RPMI8226 (cell line): ENCODE measurements at places on chromosomes 11 and 22.

GRCh38 chr11:31958076-31958735, 132.7 kb upstream of the RCN1 start:
- peak; percentile 49 for DNase-seq

DNA sequence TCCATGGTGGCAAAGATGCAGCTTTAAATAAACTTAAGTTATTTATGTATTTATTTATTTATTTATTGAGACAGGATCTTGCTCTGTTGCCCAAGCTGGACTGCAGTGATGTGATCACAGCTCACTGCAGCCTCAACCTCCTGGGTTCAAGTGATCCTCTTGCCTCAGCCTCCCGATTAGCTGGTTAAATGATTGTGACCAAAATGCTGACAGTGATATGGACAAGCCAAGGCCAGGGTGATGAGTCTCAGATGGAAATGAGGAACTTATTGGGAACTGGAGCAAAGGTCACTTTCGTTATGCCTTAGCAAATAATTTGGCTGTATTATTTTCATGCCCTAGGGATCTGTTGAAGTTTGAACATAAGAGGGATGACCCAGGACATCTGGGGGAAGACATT, 9.3 kb upstream of the LRP5 start:
- DNase-seq, result peak; percentile 42

GRCh38 chr11:84289381-84289906, 1003.3 kb upstream of the CCDC90B start:
- no peak for DNase-seq

- DNase-seq, result no peak
Measured at GRCh38 chr11:100925935-100926334, 203.7 kb downstream of the PGR start.

DNA sequence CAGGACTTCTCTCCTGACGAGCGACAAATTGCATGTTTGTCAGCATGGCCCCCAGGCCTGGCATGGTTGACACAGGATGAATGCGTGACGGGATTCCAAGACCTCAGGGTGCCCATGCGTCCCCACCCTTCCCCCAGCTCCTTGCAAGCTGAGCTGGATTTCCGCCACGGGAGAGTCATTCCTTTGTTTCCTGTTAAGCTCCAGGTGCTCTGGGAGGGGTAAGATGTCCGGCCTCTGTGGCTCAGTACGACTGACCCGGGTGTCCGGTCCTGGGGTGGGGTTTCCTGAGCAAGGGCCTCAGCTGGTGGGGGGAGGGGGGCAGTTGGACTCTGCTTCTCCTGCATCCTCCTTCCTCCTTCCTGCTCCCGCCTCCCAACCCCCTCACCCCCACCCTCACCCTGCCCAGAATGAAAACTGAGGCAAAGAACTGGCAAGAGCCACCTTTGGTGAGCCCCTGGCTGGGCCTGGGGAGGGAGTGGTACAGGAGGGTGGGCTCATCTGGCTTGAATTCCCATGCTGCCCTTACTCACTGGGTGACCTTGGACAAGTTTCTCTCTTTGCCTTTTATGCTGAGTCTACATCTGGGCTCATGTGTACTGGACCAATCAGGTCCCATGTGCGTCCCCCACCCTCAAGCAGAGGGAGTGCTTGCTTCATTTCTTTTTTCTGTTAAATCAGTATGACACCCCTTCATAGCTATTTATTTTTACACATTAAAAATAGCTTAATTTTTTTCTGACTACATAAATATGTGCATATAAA, 2.5 kb downstream of the CDC42EP2 start:
- DNase-seq, result no peak

- DNase-seq, result no peak
Measured at GRCh38 chr11:76944225-76944624, 83.5 kb downstream of the ACER3 start.

DNA sequence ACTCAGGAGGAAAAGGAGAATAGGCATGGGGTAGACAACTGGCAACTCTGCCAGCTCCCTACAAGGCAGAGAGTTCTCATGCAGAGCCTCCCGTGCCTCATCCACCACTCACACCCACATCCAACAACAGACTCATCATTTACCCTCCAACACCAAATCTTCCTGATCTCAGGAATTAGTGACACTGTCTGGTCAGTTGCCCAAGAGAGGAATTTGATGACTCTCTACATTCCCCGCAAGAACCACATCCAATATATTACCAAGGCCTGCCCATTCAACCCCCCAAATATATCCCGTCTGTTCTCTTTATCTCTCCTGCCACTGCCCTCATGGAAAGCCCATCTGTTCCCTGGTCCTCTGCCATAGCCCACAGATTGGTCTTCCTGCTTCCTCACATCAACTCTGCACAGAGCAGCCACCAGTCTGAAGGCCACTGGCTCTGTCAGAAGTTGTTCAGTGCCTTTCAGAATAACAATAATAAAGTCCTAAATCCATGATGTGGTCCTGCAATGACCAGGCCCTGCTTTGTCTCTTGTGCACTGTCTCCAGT, 57.5 kb upstream of the CD82 start:
- DNase-seq, result no peak

DNA sequence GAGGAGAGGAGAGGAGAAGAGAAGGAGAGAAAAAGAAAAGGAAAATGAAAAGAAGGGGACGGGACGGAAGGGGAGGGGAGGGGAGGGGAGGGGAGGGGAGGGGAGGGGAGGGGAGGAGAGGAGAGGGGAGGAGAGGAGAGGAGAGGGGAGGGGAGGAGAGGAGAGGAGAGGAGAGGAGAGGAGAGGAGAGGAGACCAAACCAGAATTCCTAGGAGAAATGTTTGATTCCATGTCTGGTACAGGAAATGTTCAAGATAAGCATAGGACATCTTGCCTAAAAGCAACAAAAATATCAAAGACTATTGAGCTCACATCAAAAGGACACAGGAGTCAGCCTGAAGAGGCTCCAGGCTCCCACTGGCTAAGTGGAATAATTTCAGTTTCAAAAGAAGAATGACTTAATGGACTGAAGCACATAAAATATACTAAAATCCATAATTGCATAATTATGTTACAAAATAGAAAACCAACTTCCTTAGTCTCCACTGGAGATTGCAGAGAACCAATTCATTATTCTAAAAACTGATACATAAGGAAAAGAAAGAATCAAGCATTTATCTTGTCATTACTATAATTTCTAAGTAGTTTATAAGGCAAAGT, 101.1 kb upstream of the APOA1 start:
- no peak for DNase-seq

- DNase-seq, result no peak
Measured at GRCh38 chr11:12885717-12886239, 123.3 kb upstream of the RASSF10 start.

DNA sequence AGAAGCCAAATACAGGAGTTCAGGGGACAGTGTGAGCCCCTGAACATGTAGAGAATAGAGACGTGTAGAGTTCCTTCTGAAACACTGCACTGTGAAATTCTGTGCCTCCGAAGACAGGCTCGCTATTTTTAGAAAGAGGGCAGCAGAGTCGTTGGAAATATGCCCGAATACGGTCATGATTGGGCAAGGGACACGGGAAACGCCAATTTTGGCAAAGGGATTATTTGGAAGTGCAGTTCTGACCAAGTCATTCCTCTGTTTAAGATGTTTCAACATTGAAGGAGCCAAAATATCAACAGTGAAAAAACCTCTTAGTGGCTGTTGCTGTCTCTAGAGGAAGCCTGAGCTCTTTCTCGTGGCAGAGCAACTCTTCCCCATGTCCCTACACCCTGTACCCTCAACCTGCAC, 9.5 kb upstream of the CBX6 start:
- DNase-seq, result no peak

DNA sequence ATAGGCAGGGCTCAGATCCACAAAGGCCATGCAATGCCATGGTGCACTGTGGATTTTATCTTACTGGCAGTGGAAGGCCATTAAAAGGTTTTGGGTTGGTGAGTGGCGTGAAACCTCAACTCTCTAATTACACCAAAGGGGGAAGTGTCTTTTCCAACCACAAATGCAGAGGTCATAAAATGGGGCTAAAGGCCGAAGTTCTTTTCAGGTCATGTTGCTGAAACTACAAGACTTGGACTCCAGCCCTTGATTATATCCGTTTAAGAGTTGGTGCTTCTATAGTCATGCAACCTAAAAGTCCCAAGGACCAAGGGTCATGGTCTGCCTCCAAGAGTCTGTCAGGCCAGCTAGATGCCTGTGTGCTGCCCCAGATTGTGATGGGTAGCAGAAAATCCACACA, 434.3 kb downstream of the RAB38 start:
- DNase-seq, result no peak

DNA sequence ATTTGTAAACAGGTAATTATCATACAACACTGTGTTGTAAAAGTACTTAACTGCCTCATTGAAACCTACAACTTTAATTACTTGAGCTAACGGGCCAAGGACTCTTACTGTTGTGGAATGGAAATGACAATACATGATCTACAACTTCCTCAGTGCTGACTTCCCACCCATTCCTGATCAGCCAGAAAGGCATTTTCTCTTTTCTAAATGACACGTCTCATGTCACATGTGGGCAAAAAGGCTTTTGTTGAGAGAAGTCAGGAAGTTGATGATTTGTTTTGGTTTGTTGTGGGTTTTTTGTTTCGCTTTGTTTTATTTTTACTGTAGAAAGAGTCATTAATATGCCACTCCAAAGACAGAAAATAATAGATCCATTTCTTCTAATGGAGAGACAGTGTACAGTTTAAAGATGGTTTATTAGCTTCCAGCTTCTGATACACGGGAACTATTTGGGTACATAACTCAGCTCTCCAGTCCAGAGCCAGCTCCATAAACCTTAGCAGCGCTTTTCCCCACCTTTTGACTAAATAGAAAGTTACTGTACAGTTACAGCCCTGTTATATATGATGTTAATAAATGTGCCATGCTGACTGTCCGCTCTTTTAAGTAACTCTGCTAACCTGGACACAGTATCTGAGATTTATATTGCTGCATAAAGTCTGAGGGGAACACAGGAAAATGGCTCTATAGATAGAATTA, 509.4 kb upstream of the API5 start:
- DNase-seq, result no peak

- DNase-seq, result no peak
Measured at GRCh38 chr11:1883346-1884302, 8.1 kb downstream of the PRR33 start.

DNA sequence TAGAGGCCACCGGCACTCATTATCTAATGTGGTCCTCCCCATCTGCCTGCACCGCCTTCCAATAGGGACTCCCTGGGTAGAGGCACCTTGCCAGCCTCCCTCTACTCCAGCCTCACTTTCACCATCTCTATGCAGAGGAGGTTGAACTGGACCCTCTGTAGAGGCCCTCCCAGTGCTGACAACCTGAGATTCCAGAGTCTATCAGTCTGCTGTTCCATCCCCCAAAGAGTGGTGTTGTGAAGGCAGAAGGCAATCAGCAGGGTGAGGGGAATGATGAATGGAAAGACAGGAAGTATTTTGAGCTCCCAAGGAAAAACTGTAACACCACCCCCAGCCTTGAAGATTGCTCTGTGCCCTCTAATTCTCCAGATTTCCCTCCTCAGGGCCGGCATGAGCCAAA, 77.9 kb downstream of the THAP12 start:
- DNase-seq, result no peak

- no peak for DNase-seq
Measured at GRCh38 chr11:113184498-113184897, 129.9 kb upstream of the TTC12 start.

DNA sequence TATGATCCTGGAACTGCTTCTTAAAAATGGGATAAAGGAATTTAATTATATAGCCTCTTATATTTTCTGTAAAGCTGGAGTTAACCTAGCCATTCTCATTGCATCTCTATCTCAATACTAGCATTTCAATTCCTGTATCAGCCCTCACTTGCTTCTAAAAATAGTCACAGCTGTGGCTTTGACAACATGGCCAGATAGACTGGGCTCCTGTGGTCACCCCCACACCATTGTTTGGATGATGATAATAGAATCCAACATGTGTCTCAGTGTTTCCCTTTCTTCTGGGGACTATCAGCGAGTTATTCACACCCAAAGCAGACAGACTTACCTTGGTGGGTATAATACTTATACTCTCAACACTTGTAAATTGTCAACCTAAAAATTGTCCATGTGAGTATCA, 6.9 kb downstream of the VWA5A start:
- no peak for DNase-seq

- DNase-seq, result no peak
Measured at GRCh38 chr11:77267962-77268361, 33.5 kb downstream of the GDPD4 start.

- DNase-seq, result no peak
Measured at GRCh38 chr22:39147335-39148025, 5.0 kb downstream of the CBX7 start.

DNA sequence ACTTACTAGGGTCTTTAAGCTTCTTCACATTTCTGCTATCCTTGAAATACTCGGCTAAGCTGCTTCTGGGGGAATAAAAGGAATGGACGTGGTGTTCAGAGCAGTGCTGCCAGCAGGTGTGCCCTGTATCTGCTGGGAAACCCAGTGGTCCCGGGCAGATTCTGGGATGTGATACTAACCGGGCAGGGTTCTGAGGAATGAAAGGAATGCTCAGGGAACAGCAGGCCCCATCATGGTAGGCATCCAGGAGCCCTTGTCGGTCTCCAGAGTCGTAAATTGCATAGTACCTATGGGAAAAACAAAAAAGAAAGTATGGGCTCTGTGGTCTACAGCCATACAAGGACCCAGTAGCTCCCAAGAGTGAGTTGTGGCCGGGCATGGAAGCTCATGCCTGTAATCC, 4.5 kb upstream of the TMEM223 start:
- DNase-seq, result no peak

- DNase-seq, result no peak
Measured at GRCh38 chr22:48975886-48976285, 851.8 kb downstream of the BRD1 start.

GRCh38 chr22:46884365-46884764, 121.9 kb downstream of the TBC1D22A start:
- DNase-seq, result no peak

- DNase-seq, result no peak
Measured at GRCh38 chr11:61194169-61194671, 9.1 kb upstream of the PGA3 start.

DNA sequence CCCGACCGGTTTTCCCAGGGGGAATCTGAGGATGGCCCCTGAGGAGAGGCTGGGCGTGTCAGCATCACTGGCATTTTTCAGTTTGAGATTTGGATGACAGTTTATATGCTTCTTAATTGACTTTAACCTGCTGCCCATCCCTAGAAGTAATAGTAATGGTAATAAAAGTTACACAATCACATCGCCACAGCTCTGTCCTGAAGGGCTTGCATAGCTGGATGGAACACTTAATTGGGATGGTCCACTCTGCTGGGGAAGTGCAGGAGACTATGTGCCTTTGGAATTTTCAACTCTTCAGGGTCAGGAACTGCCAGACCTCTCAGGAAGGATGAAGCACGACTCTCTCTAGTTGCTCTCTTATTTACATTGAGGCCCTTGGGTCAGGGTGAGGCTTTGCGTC, 16.2 kb downstream of the BARX2 start:
- DNase-seq, result no peak

- DNase-seq, result no peak
Measured at GRCh38 chr11:10285148-10285802, 8.7 kb downstream of the SBF2 start.

GRCh38 chr11:39678996-39679395, 1780.5 kb downstream of the LRRC4C start:
- DNase-seq, result no peak

DNA sequence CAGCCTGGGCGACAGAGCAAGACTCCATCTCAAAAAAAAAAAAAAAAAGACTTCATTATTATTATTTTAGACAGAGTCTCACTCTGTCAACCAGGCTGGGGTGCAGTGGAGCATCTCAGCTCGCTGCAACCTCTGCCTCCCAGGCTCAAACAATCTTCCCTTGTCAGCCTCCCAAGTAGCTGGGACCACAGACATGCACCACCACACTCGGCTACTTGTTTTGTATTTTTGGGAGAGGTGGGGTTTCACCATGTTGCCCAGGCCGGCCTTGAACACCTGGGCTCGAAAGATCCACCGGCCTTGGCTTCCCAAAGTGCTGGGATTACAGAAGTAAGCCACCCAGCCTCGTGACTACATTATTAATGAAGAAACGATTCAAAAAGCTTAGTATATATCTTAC, 5.3 kb upstream of the TYMP start:
- DNase-seq, result no peak
